ENCODE measurements at places on chromosomes 4 and X.

DNA sequence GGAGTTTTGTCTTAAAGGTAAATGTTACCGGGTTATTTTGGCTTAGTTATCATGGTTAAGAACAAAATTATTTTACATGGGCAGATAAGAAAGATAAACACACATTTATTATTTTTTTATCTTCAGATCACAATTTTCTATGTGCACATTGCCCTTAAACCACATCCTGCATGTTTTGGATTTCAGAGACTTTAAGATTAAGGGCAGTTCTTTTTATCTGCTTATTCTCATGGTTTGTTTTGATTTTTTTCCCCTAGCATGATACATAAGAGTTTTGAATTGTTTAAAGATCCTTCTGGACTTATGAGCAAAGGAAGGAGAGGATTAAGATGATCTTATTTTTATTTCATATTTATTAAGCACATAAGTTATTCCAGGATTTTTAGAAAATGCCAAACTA is 190.1 kb upstream of the BMP3 start:
- DNase-seq, result no peak

GRCh38 chr4:89657931-89658700 is 178.8 kb downstream of the SNCA start:
- DNase-seq, result peak; percentile 9

- DNase-seq, result no peak
These were observed 124.5 kb downstream of the ARSF start for GRCh38 chrX:3165808-3166207.

GRCh38 chrX:30373951-30374350 is 64.8 kb upstream of the NR0B1 start:
- no peak for DNase-seq

DNA sequence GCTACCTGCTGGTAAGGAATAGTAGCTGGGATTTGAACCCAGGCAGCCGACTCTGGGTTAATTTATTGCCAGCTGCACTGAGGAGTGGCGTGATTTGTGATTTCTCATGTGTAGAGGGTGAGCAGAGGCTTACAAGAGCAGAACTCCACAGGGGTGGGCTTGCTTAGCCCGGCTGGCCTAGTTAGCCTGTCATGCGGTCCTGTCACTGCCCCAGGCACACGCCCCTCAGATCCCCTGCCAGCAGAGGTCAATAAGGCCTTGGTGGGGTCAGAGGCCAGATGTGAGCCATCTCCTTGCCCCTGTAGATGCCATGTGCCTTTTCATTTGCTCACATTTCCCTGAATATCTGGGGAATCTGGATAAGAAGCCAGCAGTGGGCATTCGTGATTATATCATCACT is 13.4 kb downstream of the NSDHL start:
- no peak for DNase-seq

GRCh38 chrX:70456256-70456655 is 11.6 kb downstream of the DLG3 start:
- no peak for DNase-seq

- peak; percentile 77 for DNase-seq
These were observed 81.5 kb upstream of the EGFL6 start for GRCh38 chrX:13487731-13488505.

DNA sequence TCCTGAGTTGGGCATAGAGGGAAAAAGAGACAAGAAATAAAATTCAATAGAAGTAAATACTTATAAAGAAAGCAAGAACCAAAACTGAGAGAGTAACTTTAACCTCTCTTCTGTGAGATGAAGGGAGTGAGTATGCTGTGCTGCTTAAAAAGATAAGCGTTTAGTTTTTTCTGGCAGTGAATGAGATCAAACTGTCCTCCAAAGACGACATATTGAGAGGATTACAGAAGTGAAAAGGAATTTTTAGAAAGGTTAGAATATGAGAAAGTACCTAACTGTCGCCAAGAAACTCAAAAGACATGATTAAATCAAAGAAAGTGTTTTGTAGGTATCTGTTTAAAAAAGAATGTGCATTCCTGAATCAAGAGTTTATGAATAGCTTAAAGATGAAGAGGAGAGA is 16.0 kb downstream of the GAB1 start:
- no peak for DNase-seq

DNA sequence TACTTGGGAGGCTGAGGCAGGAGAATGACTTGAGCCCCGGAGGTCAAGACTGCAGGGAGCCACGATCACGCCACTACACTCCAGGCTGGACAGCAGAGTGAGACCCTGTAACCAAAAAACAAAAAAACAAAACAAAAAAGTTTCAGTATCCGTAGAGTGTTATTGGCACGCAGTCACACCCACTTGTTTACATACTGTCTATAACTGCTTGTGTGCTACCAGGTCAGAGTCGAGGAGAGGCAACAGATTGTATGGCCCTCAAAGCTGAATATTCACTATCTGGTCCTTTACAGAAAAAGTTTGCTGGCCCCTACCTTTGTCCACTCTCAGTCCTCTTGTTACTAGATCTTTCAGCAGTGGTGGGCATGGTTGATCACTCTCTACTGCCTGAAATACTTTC is 8.2 kb upstream of the CD99L2 start:
- DNase-seq, result no peak

Measured in brain microvascular endothelial cell (primary cell).